Activated CD4-positive, alpha-beta T cell treated with anti-CD3 and anti-CD28 coated beads, Interleukin-2, amount 10 ng/mL, durations not matched to agents 24 days and 14 days (primary cell): ENCODE measurements at places on chromosomes 1 and 21. TPM values are rescaled to one million over a fixed set of nuclear protein-coding genes. Genes with fewer than 3 reads are reported as not detected.

GRCh38 chr1:37167479-37167878 is 133.2 kb upstream of the GRIK3 start:
- H3K27ac ChIP-seq, result no peak overlapping the region
- H3K27me3 ChIP-seq, result peaks cover 6% of the 10 kb centered on the region

- peaks cover 81% of the 10 kb centered on the region for H3K4me1 ChIP-seq
- peak overlapping the region; percentile 96 for H3K27ac ChIP-seq
- H3K27me3 ChIP-seq, result no peaks in the 10 kb centered on the region
- peaks cover 28% of the 10 kb centered on the region for H3K36me3 ChIP-seq
- no peak for DNase-seq
- peak overlapping the region; percentile 80 for H3K4me3 ChIP-seq
Measured at GRCh38 chr1:21335088-21335691, 44.9 kb upstream of the ECE1 start.

- H3K36me3 ChIP-seq, result no peaks in the 10 kb centered on the region
- no peak overlapping the region for H3K4me3 ChIP-seq
- H3K27ac ChIP-seq, result no peak overlapping the region
- no peak for DNase-seq
Measured at GRCh38 chr1:75937034-75937433, 4.8 kb upstream of the ASB17 start.

- no peaks in the 10 kb centered on the region for H3K4me1 ChIP-seq
- no peaks in the 10 kb centered on the region for H3K36me3 ChIP-seq
- peaks cover 4% of the 10 kb centered on the region for H3K27me3 ChIP-seq
- no peak overlapping the region for H3K4me3 ChIP-seq
- no peak for DNase-seq
Measured at GRCh38 chr1:224774378-224774777, 155.1 kb upstream of the DNAH14 start.

GRCh38 chr1:4150262-4150661 is 250.2 kb upstream of the C1orf174 start:
- no peaks in the 10 kb centered on the region for H3K27me3 ChIP-seq
- H3K27ac ChIP-seq, result no peak overlapping the region
- H3K4me1 ChIP-seq, result no peaks in the 10 kb centered on the region
- H3K36me3 ChIP-seq, result no peaks in the 10 kb centered on the region
- H3K4me3 ChIP-seq, result no peak overlapping the region

- no peak overlapping the region for H3K4me3 ChIP-seq
- no peaks in the 10 kb centered on the region for H3K27me3 ChIP-seq
- H3K4me1 ChIP-seq, result no peaks in the 10 kb centered on the region
- no peak for DNase-seq
- no peak overlapping the region for H3K27ac ChIP-seq
- H3K36me3 ChIP-seq, result no peaks in the 10 kb centered on the region
Measured at GRCh38 chr1:218718977-218719376, 373.8 kb downstream of the TGFB2 start.

DNA sequence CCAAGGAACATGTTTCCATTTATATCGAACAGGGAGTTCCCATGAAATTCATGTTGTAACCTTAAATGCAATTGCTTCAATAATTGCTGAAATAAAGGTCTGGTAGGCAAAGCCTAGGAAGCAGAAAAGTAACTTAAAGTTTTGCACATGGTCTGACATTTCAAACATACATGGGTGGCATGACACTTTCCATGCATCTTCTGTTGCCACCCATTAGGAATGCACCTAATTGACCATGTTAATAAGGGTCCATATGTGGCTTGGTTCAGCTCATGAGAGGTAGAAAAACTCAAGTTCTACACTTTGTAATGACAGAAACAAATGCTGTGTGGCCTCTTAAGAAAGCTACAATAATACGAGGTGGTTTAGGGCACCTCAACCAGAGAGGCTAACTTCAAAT is 72.0 kb upstream of the GORAB start:
- H3K4me1 ChIP-seq, result no peaks in the 10 kb centered on the region
- no peak for DNase-seq
- no peaks in the 10 kb centered on the region for H3K36me3 ChIP-seq
- H3K27ac ChIP-seq, result no peak overlapping the region

DNA sequence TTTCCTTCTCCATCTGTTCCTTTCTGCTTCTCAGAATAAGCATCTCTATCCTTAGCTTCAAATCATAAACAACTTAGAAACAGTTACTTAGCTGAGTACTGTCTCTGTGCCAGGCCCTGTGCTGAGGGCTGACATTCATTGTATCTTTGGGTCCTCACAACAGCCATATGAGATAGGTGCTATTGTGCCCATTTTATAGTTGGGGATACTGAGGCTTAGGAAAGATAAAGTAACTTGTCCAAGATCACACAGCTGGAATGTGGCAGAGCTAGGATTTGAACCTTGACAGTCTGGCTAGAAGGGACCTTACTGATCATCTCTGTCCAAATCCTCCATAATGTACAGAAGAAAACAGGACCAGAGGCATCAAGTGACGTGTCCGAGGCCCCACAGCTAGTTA is 25.0 kb downstream of the CD247 start:
- no peak for DNase-seq
- H3K27ac ChIP-seq, result peak overlapping the region; percentile 94
- H3K36me3 ChIP-seq, result peaks cover 69% of the 10 kb centered on the region
- H3K27me3 ChIP-seq, result no peaks in the 10 kb centered on the region
- peaks cover 85% of the 10 kb centered on the region for H3K4me1 ChIP-seq
- H3K4me3 ChIP-seq, result peak overlapping the region; percentile 79

KRTAP7-1 gene
- not detected in 2 replicates for total RNA-seq

LRRC39 gene
- total RNA-seq, result 0.23 and 0.57 TPM in 2 replicates

SMPDL3B gene
- 0.30 and 0.43 TPM in 2 replicates for total RNA-seq

DNA sequence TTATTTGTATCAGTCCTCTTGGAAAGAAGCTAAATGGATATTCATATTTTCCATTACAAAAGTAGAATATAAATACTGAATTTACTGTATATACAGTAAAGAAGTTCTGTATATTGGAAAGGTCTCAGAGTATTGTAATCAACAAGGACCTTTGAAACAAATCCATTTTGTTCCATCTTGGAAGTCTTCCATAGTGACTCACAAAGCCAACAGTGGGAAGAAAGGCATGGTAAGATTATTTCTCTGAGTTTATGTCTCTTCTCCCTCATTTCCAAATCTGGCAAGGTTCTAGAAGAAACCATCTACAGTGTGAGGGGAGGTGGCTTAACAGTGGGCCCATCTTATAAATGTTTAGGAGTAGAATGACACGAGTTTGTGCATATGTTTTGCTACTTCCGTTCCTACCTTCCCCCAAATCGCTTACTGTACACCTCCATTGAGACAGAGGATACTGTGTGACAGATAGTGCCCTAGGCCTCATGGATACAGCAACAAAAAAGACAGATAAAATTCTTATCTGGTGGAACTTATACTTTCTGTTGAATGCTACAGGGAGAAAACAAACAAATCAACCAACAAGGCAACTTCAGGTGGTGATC is 22.1 kb upstream of the SSX2IP start:
- no peaks in the 10 kb centered on the region for H3K4me1 ChIP-seq
- no peak for DNase-seq
- peaks cover 11% of the 10 kb centered on the region for H3K27me3 ChIP-seq
- H3K27ac ChIP-seq, result no peak overlapping the region
- no peaks in the 10 kb centered on the region for H3K36me3 ChIP-seq

ZBTB7B gene
- 145 and 150 TPM in 2 replicates for total RNA-seq

DNA sequence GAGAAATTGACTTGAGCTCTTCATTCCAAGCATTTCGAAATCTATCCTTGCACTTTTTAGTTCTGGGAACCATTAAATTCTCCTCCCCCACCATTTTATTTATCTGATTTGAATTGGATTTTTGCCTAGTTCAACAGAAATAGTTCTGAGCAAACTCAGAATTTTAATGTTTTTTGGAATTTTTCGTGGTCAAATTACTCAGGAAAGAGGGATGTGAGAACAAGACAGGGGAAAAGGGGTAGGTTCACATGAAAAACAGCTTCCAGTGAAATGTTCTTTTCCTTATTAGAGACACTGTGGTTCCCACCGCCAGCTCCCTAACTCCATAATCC is 5.7 kb upstream of the ZNF697 start:
- DNase-seq, result no peak
- H3K4me1 ChIP-seq, result peaks cover 10% of the 10 kb centered on the region
- H3K36me3 ChIP-seq, result no peaks in the 10 kb centered on the region
- H3K4me3 ChIP-seq, result no peak overlapping the region

- peaks cover 1% of the 10 kb centered on the region for H3K36me3 ChIP-seq
- no peak overlapping the region for H3K4me3 ChIP-seq
- no peak for DNase-seq
- no peaks in the 10 kb centered on the region for H3K27me3 ChIP-seq
Measured at GRCh38 chr1:97824624-97825023, 96.2 kb downstream of the DPYD start.

OLFML2B gene
- not detected in 2 replicates for total RNA-seq

DNA sequence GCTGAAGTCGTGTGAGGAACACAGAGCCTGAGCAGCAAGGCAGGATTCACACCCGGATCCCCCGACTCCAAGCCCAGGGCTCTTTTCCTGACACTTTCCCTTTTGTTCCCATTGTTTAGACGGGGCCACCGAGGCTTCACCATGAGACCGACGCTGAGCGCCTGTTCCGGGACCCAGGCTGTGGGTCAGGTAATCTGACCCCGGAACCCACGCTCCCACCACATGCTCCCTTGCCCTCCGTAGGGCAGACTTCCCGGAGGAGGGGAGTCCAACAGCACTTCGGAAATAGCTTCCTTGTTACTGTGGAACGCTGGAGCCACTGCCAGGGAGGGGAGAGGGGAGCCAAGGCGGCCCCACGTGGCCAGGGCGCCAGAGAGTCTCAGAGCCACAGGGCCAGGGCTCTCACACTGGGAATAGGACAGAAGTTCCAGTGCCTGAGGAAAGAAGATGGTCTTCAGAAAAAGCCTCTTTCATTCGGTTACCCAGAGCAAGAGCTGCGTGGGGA is 18.4 kb downstream of the RUNX3 start:
- DNase-seq, result no peak
- H3K27me3 ChIP-seq, result no peaks in the 10 kb centered on the region
- H3K36me3 ChIP-seq, result peaks cover 62% of the 10 kb centered on the region

- H3K27me3 ChIP-seq, result peaks cover 87% of the 10 kb centered on the region
- H3K4me1 ChIP-seq, result peaks cover 29% of the 10 kb centered on the region
- H3K36me3 ChIP-seq, result peaks cover 10% of the 10 kb centered on the region
- H3K4me3 ChIP-seq, result no peak overlapping the region
Measured at GRCh38 chr1:213984387-213985208, 3.2 kb upstream of the PROX1 start.

GRCh38 chr1:61116421-61116820 is 34.1 kb downstream of the NFIA start:
- H3K27me3 ChIP-seq, result peaks cover 16% of the 10 kb centered on the region
- no peak for DNase-seq
- no peaks in the 10 kb centered on the region for H3K4me1 ChIP-seq
- H3K36me3 ChIP-seq, result no peaks in the 10 kb centered on the region
- H3K4me3 ChIP-seq, result no peak overlapping the region

DNA sequence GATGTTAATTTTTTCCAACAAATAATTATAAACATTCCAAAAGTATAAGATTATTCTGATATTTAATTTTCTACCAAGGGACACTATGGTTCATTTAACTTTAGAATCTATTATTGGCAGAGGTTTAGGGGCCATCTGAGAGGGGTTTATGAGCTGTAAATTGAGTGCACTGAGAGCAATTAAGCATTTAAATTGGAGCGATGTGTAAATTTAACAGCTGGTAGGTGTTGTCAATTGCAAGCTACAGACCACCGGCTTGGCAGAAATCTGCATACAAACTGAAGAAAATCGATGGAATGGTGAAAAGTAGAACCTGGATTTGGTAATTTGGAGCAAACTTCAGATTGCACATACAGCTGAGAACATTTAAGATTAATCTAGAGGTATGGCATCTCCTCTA is 55.8 kb upstream of the MTF2 start:
- no peak overlapping the region for H3K27ac ChIP-seq
- no peak overlapping the region for H3K4me3 ChIP-seq
- peaks cover 27% of the 10 kb centered on the region for H3K27me3 ChIP-seq
- no peak for DNase-seq
- H3K36me3 ChIP-seq, result no peaks in the 10 kb centered on the region

- H3K27me3 ChIP-seq, result no peaks in the 10 kb centered on the region
- DNase-seq, result no peak
- H3K36me3 ChIP-seq, result no peaks in the 10 kb centered on the region
- H3K27ac ChIP-seq, result no peak overlapping the region
Measured at GRCh38 chr21:39088831-39089380, 94.3 kb downstream of the PSMG1 start.

GRCh38 chr1:247552231-247552630 is 3.3 kb downstream of the GCSAML start:
- peaks cover 11% of the 10 kb centered on the region for H3K27me3 ChIP-seq
- no peak overlapping the region for H3K27ac ChIP-seq
- no peak overlapping the region for H3K4me3 ChIP-seq
- no peak for DNase-seq

DNA sequence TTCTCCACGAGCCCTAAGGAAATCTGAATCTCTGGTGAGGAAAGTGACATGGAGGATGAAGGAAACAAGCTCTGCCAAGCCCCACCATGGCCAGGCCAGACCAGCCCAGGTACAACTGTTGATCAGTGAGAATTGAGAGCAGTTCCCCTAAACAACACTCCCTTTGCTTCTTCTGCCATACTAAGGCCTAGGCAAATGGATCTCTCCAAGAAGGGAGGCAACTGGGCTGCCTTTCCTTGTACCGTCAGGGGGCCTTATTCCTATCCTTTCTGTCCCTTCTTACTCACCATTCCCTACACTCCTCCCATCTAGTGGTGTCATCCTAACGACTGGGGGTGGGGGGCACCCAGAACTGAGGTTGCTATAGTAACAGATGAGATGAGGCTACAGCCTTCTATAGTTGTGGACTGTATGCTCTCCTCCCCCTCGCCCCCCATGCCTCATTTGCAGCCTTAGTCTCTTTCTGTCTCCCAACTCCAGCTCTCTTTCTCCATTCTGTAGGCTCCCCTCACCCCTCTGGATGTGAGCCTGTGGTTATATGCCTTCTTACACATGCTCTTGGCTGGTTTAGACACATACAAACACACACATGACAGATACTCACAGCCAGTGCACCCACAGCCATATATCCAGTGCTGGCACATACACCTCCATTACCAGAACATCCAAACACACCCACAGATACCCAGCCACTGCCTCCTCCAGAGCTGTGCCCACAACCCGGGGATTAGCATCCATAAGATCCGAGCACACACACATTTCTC is 3.6 kb downstream of the PEA15 start:
- peaks cover 56% of the 10 kb centered on the region for H3K36me3 ChIP-seq
- peak overlapping the region; percentile 61 for H3K27ac ChIP-seq
- H3K4me1 ChIP-seq, result peaks cover 43% of the 10 kb centered on the region
- no peak overlapping the region for H3K4me3 ChIP-seq

MYOG gene
- not detected in 2 replicates for total RNA-seq

SMYD3 gene
- 23.9 and 24.4 TPM in 2 replicates for total RNA-seq
